CD4-positive, alpha-beta memory T cell (primary cell): ENCODE measurements at places on chromosomes 5 and 9. TPM values are rescaled to one million over a fixed set of nuclear protein-coding genes. Genes with fewer than 3 reads are reported as not detected.
A peak's percentile ranks its signal among the peaks of the same experiment; 100 is the strongest.

- peaks cover 16% of the 10 kb centered on the region for H3K4me1 ChIP-seq
- H3K36me3 ChIP-seq = no peaks in the 10 kb centered on the region
- H3K4me3 ChIP-seq = peak within 1 kb of the TSS; percentile 58
- DNase-seq = peak; percentile 22
Measured at GRCh38 chr9:133991964-133992779, at the start of gene VAV2. Gene VAV2, minus strand, starts transcription at chr9:133992324. Its CDS starts 46 bp downstream, at chr9:133992278.

Gene ADAMTSL2
- polyA plus RNA-seq = not detected

DNA sequence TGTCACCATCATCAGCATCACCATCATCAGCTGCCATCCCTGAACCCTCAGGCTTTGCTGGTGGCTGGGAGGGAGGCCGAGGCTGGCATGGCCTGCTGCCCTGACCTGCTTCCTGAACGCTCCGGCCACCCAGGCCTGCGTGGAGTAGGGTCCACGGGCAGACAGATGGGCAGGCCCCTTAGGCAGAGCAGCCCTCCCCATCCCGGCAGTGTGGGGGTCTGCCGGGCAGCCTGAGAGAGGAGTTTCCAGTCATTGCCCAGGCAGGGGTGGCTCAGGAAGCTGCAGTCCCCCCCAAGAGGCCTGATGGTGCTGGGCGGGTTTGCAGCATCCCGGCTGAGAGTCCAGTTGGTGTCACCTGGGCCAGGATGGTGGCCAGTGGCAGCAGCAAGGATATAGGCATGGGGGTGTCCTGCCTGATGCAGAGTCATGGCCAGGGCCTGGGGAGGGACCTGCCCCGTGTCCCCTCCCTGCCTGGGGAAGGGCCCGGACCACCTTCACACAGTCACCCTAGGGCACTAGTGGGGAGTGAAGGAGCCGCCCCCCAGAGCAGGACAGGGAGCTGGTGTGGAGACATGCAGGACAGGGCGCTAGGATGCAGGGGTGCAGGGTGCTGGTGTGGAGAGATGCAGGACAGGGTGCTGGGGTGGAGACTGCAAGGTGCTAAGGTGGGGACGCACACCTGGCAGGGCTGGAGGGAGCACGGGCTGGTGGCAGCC, 7.7 kb upstream of the EGFL7 start:
- H3K4me3 ChIP-seq = no peak overlapping the region
- peaks cover 19% of the 10 kb centered on the region for H3K4me1 ChIP-seq
- DNase-seq = no peak
- peaks cover 25% of the 10 kb centered on the region for H3K27me3 ChIP-seq
- no peak overlapping the region for H3K27ac ChIP-seq

Gene RLN2
- polyA plus RNA-seq = 7.5 TPM

DNA sequence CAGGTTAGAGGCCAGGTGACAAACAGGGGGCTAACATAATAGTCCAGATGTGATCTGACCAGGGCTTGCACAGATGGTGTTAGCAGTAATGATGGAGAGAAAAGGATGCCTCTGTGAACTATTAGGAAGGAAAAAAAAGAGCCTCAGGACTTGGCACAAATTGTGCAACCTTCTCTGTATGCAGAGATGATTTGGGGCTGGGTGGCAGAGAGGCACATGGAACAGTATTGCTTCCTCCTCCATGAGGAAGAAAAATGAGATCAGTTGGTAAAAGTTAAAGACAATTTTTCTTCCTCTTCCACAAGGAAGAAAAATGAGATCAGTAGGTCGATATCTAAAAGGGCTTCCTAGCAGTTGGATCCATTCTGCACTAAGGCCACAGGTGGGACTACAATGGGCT, 13.9 kb upstream of the ANXA6 start:
- no peak overlapping the region for H3K27ac ChIP-seq
- H3K36me3 ChIP-seq = no peaks in the 10 kb centered on the region
- H3K4me3 ChIP-seq = no peak overlapping the region
- no peaks in the 10 kb centered on the region for H3K27me3 ChIP-seq
- DNase-seq = no peak

Gene SHROOM1
- polyA plus RNA-seq = not detected

DNA sequence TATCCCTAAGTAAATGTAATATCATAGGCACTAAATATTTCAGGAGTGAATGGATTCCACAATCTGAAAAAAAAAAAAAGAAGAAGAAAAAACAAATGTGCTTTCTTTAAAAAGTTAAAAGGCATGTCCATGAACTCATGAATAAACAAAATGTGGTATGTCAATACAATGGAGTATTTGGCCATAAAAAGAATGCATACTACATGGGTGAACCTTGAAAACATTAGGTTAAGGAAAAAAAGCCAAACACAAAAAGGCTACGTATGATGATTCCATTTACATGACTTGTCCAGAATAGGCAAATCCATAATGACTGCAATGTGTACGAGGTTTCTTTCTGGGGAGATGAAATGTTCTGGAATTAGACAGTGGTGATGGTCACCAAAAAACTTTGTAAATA, 45.3 kb downstream of the FNIP1 start:
- H3K4me1 ChIP-seq = peaks cover 21% of the 10 kb centered on the region
- H3K4me3 ChIP-seq = no peak overlapping the region
- no peak for DNase-seq
- no peaks in the 10 kb centered on the region for H3K27me3 ChIP-seq
- H3K27ac ChIP-seq = no peak overlapping the region

GRCh38 chr9:35566417-35566816, 38.6 kb upstream of the TESK1 start:
- no peaks in the 10 kb centered on the region for H3K36me3 ChIP-seq
- no peak overlapping the region for H3K27ac ChIP-seq
- H3K4me3 ChIP-seq = no peak overlapping the region
- DNase-seq = no peak

DNA sequence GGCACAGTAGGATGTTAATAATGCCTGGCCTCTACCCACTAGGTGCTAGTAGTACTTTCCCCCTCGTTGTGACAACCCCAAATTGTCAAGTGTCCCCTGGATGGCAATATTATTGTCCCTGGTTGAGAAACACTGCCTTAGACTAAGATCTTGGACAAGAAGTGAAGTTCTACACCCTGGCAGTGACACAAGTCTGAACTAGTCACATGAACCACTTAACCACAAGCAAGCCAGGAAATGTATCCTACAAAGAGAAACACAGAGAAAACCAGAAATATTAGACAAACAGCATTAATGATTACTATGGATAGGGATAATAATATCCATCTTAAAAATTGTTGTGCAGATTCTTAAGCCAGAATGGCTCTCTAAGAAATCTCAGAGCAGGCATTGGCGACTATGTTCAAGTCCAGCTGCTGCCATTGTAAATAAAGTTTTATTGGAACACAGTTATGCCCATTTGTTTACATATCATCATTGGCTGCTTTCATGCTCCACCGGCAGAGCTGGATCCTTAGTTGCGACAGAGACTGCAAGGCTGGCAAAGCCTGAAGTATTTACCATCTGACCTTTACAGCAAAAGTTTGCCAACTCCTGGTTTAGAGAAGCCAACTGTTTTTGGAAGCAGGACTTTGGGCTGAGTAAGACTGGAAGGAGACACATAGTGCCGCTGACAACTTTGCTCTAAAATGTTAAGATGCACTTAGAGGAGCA, 80.8 kb downstream of the NTRK2 start:
- H3K4me3 ChIP-seq = no peak overlapping the region
- H3K4me1 ChIP-seq = peaks cover 33% of the 10 kb centered on the region
- no peak overlapping the region for H3K27ac ChIP-seq
- no peaks in the 10 kb centered on the region for H3K36me3 ChIP-seq
- no peaks in the 10 kb centered on the region for H3K27me3 ChIP-seq

Gene DMRT2
- polyA plus RNA-seq = not detected

Gene CDKN2B
- 2.1 TPM for polyA plus RNA-seq

Gene P4HA2
- polyA plus RNA-seq = not detected

DNA sequence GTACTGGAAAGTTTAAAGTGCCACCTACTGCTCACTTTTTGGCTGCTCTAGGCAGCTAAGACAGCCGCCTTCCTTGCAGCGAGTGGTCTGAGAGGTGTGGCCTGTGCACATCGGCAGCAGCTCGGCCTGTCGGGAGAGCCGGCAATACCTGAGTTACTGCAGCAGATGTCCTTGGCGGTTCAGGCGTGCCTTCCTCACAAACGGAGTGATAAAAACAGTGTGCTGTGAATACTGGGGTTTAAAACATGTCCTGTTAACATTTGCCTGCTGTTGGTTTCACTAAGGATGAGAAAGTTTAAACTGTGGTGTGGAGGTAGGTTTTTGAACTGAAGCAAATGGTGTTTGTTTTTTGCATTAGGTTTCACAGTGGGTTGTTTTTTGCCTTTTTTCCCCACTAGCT, 12.9 kb downstream of the TRAF2 start:
- H3K4me1 ChIP-seq = peaks cover 31% of the 10 kb centered on the region
- DNase-seq = no peak
- no peak overlapping the region for H3K4me3 ChIP-seq
- no peaks in the 10 kb centered on the region for H3K27me3 ChIP-seq

GRCh38 chr9:72315089-72315509, 49.9 kb downstream of the ZFAND5 start:
- H3K27me3 ChIP-seq = no peaks in the 10 kb centered on the region
- no peak overlapping the region for H3K4me3 ChIP-seq
- no peaks in the 10 kb centered on the region for H3K4me1 ChIP-seq
- H3K27ac ChIP-seq = no peak overlapping the region

DNA sequence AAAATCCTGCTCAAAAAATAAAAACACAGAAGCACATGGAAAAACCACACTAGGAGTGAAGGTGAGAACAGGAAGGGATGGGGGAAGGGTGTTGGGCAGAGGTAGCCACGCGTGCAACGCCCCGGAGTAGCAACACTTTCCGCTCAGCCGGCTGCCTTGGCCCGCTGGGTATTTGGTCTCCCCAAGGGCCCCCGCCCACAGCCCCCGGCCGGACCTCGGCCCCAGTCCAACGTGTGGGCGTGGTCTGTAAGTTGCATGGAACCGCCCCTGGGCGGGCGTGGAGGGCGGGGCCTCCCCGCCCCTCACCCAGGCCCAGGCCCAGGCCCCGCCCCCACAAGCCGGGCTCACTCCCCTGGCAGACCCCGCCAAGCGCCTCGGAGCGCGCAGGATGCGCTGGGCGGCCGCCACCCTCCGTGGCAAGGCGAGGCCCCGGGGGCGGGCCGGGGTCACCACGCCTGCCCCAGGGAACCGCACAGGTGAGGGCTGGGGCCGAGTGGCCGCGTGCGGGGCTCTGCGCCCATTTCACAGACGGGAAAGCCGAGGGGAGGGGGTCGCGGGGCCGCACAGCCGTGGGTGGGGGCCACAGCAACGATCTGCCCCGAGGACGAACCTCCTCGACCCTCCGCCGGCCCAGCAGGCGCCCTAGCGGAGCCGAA, at the start of gene SUSD3:
SUSD3 (plus strand) TSS at position 347 of the 656 bp plus-strand sequence; CDS start at position 389, 42 bp downstream.
- H3K4me3 ChIP-seq = peak within 1 kb of the TSS; percentile 86
- peak within 1 kb of the TSS; percentile 72 for H3K27ac ChIP-seq
- no peaks in the 10 kb centered on the region for H3K27me3 ChIP-seq
- H3K4me1 ChIP-seq = peaks cover 76% of the 10 kb centered on the region

Gene CCNJL
- not detected for polyA plus RNA-seq

Gene SPATA31D1
- polyA plus RNA-seq = not detected

Gene PNPLA7
- polyA plus RNA-seq = not detected

- H3K27ac ChIP-seq = no peak overlapping the region
- no peaks in the 10 kb centered on the region for H3K27me3 ChIP-seq
- no peaks in the 10 kb centered on the region for H3K36me3 ChIP-seq
- DNase-seq = no peak
- no peaks in the 10 kb centered on the region for H3K4me1 ChIP-seq
- no peak overlapping the region for H3K4me3 ChIP-seq
Measured at GRCh38 chr5:112511920-112512319, 92.8 kb upstream of the EPB41L4A start.

- H3K27ac ChIP-seq = no peak overlapping the region
- H3K36me3 ChIP-seq = no peaks in the 10 kb centered on the region
- H3K4me3 ChIP-seq = no peak overlapping the region
- H3K4me1 ChIP-seq = no peaks in the 10 kb centered on the region
- no peak for DNase-seq
Measured at GRCh38 chr5:56429110-56429561, 196.0 kb upstream of the ANKRD55 start.

Gene GRXCR2
- not detected for polyA plus RNA-seq

DNA sequence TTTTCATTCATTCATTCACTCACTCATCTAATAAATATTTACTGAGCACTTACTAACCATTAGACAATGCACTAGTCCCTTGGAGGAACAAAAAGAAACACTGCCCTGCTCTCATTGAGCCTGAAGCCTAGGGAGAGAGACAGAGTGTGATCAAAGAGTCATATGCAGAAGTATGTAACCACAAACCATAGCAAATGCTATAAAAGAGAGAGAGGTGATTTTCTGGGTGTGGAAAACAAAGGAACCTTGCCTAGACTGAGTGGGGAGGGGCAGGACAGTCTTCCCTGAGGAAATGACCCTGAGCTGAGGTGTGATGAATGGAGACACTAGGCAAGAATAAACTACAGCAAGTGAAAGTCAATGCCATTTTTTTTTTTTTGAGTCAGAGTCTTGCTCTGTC, 10.8 kb upstream of the ADRA1B start:
- H3K27me3 ChIP-seq = no peaks in the 10 kb centered on the region
- H3K27ac ChIP-seq = no peak overlapping the region
- no peaks in the 10 kb centered on the region for H3K4me1 ChIP-seq
- H3K36me3 ChIP-seq = no peaks in the 10 kb centered on the region

GRCh38 chr9:116152941-116153764, 438 bp upstream of the PAPPA start:
- no peak overlapping the region for H3K4me3 ChIP-seq
- no peak for DNase-seq
- H3K4me1 ChIP-seq = no peaks in the 10 kb centered on the region
- peaks cover 6% of the 10 kb centered on the region for H3K27me3 ChIP-seq
- H3K36me3 ChIP-seq = no peaks in the 10 kb centered on the region

Gene GOLM1
- 1.00 TPM for polyA plus RNA-seq

DNA sequence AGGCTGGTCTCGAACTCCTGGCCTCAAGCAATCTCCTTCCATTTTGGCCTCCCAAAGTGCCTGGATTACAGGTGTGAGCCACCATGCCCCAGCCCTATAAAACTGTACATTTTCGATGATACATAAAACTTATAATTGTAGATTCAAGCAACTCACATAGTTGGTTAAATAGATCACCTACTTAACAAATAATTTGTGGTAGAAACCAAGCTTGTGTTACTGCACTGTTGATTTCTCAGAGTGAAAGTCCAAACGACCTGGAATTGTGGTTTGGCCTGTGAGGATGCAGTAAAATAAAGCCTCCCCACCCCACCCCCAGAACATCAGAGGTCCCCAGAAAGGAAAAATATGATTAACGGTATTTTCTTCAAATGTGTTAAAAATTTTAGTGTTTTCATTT, 92.7 kb downstream of the TRIO start:
- no peak overlapping the region for H3K4me3 ChIP-seq
- no peaks in the 10 kb centered on the region for H3K36me3 ChIP-seq
- no peaks in the 10 kb centered on the region for H3K4me1 ChIP-seq
- no peaks in the 10 kb centered on the region for H3K27me3 ChIP-seq
- DNase-seq = no peak
- H3K27ac ChIP-seq = no peak overlapping the region
